ENCODE measurements at places on chromosomes 3 and 15. TPM values are rescaled to one million over a fixed set of nuclear protein-coding genes. Genes with fewer than 3 reads are reported as not detected.

GRCh38 chr15:89129123-89129815 is 41.0 kb downstream of the ABHD2 start:
- H3K4me1 ChIP-seq, result peaks cover 5% of the 10 kb centered on the region
- H3K27me3 ChIP-seq, result no peaks in the 10 kb centered on the region
- no peak overlapping the region for H3K4me3 ChIP-seq
- DNase-seq, result peak; percentile 60
- peaks cover 16% of the 10 kb centered on the region for H3K36me3 ChIP-seq

GABRB3 gene
- total RNA-seq, result not detected

DNA sequence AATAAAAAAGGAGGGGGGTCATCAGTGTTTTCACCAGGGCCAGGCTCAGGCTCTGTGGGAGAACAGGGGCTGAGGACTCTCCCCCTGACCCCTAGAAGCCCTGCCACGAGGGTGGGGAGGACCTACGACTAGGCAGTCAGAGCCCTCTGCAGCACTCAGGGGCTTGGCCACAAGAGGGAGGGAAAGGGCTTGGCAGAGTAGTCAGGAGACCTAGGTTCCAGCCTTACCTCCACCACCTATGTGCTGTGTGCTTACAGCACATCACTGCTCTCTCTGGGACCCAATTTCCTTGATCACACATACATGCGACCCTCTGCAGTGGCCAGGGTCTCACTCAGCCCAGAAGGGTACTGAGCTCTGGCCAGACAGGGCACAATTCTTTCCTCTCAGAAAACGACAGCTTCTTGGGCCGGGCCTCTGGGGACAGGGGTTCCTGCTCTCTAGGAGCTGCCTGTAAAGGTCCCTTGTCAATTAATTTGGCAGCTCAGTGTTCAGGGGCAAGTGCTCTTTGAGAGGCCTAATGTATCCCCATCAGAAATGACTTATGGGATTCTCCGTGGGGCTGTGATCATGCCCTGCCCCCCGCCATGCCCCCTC is 16.4 kb upstream of the SKIC8 start:
- H3K36me3 ChIP-seq, result no peaks in the 10 kb centered on the region
- H3K4me3 ChIP-seq, result no peak overlapping the region
- H3K27me3 ChIP-seq, result no peaks in the 10 kb centered on the region
- H3K27ac ChIP-seq, result no peak overlapping the region

FBXO45 gene
- 16.0 TPM for total RNA-seq

AGBL1 gene
- not detected for total RNA-seq

- no peak overlapping the region for H3K27ac ChIP-seq
- no peaks in the 10 kb centered on the region for H3K4me1 ChIP-seq
- DNase-seq, result no peak
- no peak overlapping the region for H3K4me3 ChIP-seq
These were observed 100.2 kb downstream of the RSRC1 start for GRCh38 chr3:158210067-158210466.

HGD gene
- 0.44 TPM for total RNA-seq

HES1 gene
- total RNA-seq, result 37.8 TPM

- H3K36me3 ChIP-seq, result no peaks in the 10 kb centered on the region
- no peaks in the 10 kb centered on the region for H3K27me3 ChIP-seq
- H3K4me1 ChIP-seq, result peaks cover 5% of the 10 kb centered on the region
- no peak overlapping the region for H3K27ac ChIP-seq
- no peak for DNase-seq
These were observed 87.8 kb upstream of the TJP1 start for GRCh38 chr15:29910068-29910467.

ALDH1A2 gene
- 1.3 TPM for total RNA-seq

DNA sequence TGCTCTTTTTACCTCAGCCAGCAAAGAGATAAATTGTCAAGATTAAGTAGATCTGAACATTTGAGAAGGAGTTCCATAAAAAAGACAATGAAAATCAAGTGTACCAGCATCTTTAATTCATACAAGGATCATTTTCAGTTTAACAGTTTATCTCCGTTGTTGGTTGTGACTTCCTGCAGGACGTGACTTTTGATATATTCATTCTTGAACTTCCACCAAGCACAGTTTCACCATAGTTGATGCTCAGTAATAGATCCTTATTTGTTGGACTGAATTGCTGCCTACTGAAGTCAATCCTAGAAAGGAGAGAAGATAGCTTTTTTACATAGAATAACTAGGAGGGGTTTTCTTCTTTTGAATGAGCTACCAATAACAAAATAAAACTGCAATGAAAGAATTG is 408.2 kb downstream of the LPP start:
- DNase-seq, result no peak
- no peak overlapping the region for H3K27ac ChIP-seq
- H3K36me3 ChIP-seq, result no peaks in the 10 kb centered on the region
- H3K4me3 ChIP-seq, result no peak overlapping the region

IL17RE gene
- 5.5 TPM for total RNA-seq

DNA sequence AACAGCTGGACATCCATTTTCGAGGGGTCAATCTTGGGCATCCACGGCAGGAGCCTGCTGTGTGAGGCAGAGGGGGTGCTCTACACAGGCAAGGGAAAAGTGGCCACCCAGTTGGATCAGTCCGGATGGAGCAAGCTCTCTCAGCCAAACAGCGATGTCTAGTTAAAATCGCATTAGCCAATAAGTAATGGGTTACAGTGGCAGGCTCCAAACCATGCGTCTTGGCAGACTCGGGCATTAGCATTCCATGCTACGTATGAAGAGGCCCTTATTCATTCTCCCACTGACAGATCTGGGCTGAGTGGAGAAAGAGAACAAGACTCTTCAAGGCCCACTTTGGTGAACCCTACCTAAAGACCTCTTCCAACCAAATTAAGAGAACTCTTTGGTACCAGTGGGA is 49.3 kb downstream of the CCNB2 start:
- peaks cover 48% of the 10 kb centered on the region for H3K36me3 ChIP-seq
- no peak for DNase-seq
- no peak overlapping the region for H3K4me3 ChIP-seq
- no peaks in the 10 kb centered on the region for H3K4me1 ChIP-seq
- H3K27ac ChIP-seq, result no peak overlapping the region

GRCh38 chr3:4720316-4721075 is 227.3 kb downstream of the ITPR1 start:
- no peaks in the 10 kb centered on the region for H3K27me3 ChIP-seq
- H3K36me3 ChIP-seq, result no peaks in the 10 kb centered on the region
- DNase-seq, result peak; percentile 84
- peaks cover 9% of the 10 kb centered on the region for H3K4me1 ChIP-seq
- no peak overlapping the region for H3K4me3 ChIP-seq
